Stimulated activated CD4-positive, alpha-beta T cell treated with anti-CD3 and anti-CD28 coated beads, Interleukin-2, amount 100 ng/mL, for 24 hours (primary cell): ENCODE measurements at places on chromosomes 5 and 9.

DNA sequence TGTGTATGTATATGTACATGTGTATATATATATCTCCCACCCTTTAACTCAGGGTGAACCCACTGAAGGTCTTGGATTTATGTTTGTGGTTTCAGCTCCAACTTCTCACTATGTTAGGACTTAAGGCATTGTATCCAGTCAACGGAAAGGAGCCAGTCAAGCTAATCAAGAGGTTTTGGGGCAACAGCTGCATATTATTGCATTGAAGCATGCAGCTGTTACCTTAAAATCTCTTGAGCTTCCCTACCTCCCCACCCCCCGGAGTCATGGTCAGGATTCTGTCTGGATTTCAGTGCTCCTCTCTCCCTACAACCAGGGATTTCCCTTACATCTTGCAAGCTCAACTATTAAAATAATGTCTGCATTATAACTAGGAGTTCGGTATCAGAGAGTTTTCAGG is 399.5 kb downstream of the SPOCK1 start:
- DNase-seq: no peak

GRCh38 chr9:116703634-116704033 is 16.5 kb downstream of the TRIM32 start:
- no peak for DNase-seq

GRCh38 chr5:38938424-38938823 is 92.6 kb downstream of the OSMR start:
- no peak for DNase-seq

DNA sequence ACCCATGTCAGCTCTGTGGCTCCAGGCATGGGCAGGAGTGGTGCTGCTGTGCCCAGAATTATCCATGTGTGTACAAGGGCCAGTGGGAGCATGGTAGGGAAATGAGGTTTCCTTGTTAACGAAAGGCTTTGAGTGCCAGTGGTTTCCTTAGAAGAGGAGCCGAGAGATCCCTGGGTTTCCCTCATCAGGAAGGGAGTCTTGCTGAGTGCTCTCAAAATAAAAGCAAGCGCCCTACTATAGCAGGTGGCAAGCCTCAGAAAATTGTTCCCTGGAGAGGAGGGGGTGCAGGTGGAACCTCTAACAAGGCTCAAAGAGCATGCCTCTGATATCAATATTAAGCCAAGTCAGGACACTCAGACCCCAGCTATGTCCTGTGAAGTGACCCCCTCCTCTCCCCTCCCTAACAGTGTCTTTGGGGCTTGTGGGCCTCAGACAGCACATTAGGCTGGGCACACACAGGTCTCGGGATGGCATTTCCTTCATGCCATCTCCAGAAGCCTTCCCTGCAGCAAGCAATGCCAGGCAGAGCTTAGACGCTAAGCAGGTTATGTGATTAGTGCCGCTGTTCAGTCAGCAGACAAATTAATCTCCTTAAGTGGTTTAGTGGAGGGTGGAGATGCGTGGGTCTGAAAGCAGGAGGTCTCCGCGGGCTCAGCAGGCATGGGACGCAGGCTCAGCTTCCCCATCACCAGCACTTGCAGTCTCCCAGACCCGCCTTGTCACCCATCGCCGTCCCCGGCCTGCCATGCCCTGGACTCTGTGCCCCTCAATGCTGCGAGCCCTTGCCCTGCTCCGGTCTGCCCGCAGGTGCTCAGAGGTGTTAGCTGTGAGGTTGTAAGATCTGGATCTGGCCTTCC is 60.0 kb upstream of the RARS1 start:
- no peak for DNase-seq

- no peak for DNase-seq
These were observed 46.6 kb downstream of the MVB12B start for GRCh38 chr9:126373241-126373640.

GRCh38 chr5:135999406-136000139 is 29.2 kb upstream of the TGFBI start:
- DNase-seq: no peak

- DNase-seq: no peak
These were observed 238.4 kb downstream of the AP3B1 start for GRCh38 chr5:78056053-78056452.

GRCh38 chr9:21119093-21119770 is 22.4 kb downstream of the IFNW1 start:
- DNase-seq: no peak

DNA sequence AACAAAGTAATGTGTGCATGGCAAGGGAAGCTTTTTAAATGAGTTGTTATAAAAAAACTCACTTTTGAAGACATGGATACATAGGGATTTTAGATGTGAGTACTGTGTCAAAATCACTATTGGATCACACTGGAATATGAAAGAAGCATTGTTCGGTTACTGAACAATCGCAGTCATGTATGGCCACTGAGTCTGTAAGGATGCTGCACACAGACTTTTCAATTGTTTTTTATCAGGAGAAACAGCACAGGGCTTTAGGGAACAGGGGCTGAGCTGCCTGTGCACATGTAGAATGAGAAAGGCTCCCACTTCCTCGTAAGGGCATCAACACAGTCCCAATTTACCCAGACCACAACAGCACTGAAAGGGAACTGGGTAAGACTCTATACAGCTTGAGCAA is 1333.9 kb upstream of the DMAC1 start:
- DNase-seq: no peak

GRCh38 chr5:115431116-115431515 is 113.5 kb downstream of the FEM1C start:
- DNase-seq: no peak

DNA sequence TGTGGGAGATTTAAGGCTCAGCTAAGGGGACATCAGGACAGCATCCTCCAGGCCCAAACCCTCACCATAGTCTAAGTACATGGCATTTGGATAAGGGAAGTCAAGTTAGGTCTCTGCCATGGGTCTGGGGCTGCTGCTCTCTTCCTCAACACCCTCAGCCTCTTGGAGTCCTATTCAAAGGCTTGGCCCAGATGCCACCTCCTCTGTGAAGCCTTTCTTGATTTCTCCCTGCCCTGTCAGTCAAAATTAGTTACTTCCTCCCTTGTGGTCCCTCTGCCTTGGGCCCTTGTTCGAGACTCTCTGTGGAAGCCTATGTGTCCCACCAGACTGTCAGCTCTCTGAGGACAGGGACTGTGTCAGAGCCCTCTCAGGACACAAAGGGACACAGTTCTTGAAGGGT is 17.7 kb upstream of the DAB2IP start:
- DNase-seq: no peak

- DNase-seq: no peak
These were observed 622.6 kb downstream of the CCDC171 start for GRCh38 chr9:16175461-16175860.

- no peak for DNase-seq
These were observed 146.1 kb upstream of the RPS23 start for GRCh38 chr5:82424211-82424610.
